ENCODE measurements at places on chromosomes 11 and 22. TPM values are rescaled to one million over a fixed set of nuclear protein-coding genes. Genes with fewer than 3 reads are reported as not detected.

The MS4A6E gene
- total RNA-seq, result not detected

The CST6 gene
- 4.2 TPM for total RNA-seq

The ALX4 gene
- total RNA-seq, result not detected

The CARD16 gene
- not detected for total RNA-seq

The DNHD1 gene
- 9.6 TPM for total RNA-seq

The GGT5 gene
- total RNA-seq, result not detected

The FAM111B gene
- total RNA-seq, result 27.9 TPM

The IMMP1L gene
- total RNA-seq, result 43.3 TPM

The PKNOX2 gene
- total RNA-seq, result 0.83 TPM

The PDGFD gene
- total RNA-seq, result 6.9 TPM

The AP1B1 gene
- 74.4 TPM for total RNA-seq

The OR51E2 gene
- not detected for total RNA-seq

The FAT3 gene
- 78.0 TPM for total RNA-seq

The RFPL1 gene
- total RNA-seq, result not detected

The ZNRF3 gene
- total RNA-seq, result 28.9 TPM

The SCUBE2 gene
- not detected for total RNA-seq

The GAL gene
- total RNA-seq, result 80.9 TPM

The MRPL48 gene
- 54.1 TPM for total RNA-seq

The FLRT1 gene
- total RNA-seq, result 0.54 TPM

The ZDHHC24 gene
- total RNA-seq, result 13.1 TPM

The OR8A1 gene
- not detected for total RNA-seq

The TAF10 gene
- 102 TPM for total RNA-seq

The RIBC2 gene
- 2.2 TPM for total RNA-seq

The P2RY6 gene
- not detected for total RNA-seq

The CASP1 gene
- total RNA-seq, result not detected

The DDTL gene
- total RNA-seq, result 1.5 TPM

The OR51A7 gene
- total RNA-seq, result not detected

The SYT13 gene
- 17.1 TPM for total RNA-seq

The RBMXL2 gene
- not detected for total RNA-seq

The SYNGR1 gene
- total RNA-seq, result 12.3 TPM

The OSM gene
- total RNA-seq, result not detected

The GRK2 gene
- 72.5 TPM for total RNA-seq

The PRAME gene
- total RNA-seq, result not detected

The TREH gene
- not detected for total RNA-seq

The CSTF3 gene
- 83.2 TPM for total RNA-seq

The SYT7 gene
- total RNA-seq, result 7.0 TPM

The CHRM1 gene
- total RNA-seq, result 0.14 TPM

The OR4D5 gene
- total RNA-seq, result not detected

The NELL1 gene
- total RNA-seq, result 0.39 TPM

The SMDT1 gene
- 4.9 TPM for total RNA-seq

The MS4A12 gene
- 0.21 TPM for total RNA-seq

The RHBDD3 gene
- total RNA-seq, result 95.6 TPM

The SLC25A45 gene
- total RNA-seq, result 0.10 TPM

The IL10RA gene
- 0.23 TPM for total RNA-seq

The LRRC4C gene
- 0.35 TPM for total RNA-seq

The OR4P4 gene
- not detected for total RNA-seq

The PHLDA2 gene
- not detected for total RNA-seq

The PVALB gene
- total RNA-seq, result not detected

The MS4A14 gene
- not detected for total RNA-seq

The GVQW3 gene
- total RNA-seq, result 4.9 TPM

The CTSW gene
- not detected for total RNA-seq

Data from GM23338 (cell line).